Activated B cell treated with CpG ODN at 0.5 μM for 24 hours (primary cell): ENCODE measurements at places on chromosomes 1 and 21.

- DNase-seq = no peak
These were observed 41.7 kb downstream of the SFPQ start for GRCh38 chr1:35151220-35151619.

DNA sequence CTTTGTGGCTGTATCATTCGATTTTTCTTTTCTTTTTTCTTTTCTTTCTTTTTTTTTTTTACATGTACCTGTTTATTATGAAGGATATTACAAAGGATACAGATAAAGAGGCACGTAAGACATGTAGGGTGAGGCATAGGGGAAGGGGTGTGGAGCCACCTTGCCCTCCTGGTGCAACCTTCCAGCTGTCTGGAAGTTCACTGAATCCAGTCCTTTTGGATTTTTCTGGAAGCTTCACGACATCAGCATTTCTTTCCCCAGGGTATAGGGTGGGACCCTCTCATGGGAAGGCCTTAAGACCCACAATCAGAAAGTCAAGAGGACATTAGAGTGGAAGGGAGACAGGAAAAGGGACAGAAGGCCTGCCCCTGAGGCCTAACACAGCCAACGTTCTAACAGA, 30.1 kb upstream of the TGFBR3 start:
- DNase-seq = no peak

DNA sequence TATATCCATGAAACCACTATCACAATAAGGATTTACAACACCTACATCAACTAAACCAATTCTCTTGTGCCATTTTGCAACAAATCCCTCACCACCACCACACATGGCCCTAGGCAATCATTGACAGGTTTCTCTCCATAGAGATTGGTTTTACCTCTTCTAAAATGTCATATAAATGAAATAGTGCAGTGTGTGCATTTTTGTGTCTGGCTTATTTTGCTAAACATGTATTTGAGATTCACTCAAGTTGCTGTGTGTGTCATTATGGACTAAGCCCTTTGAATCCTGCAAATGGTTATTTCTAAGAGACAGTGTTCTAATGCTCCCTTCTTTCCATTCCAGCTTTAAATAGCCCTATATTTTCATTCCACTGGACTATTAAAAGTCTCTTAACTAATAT, 179.7 kb upstream of the LRRC7 start:
- DNase-seq = no peak

GRCh38 chr1:210736713-210737112, 397.2 kb downstream of the KCNH1 start:
- no peak for DNase-seq

- DNase-seq = no peak
These were observed 53.4 kb downstream of the TBX15 start for GRCh38 chr1:118934706-118935105.

- DNase-seq = no peak
These were observed 36.5 kb upstream of the USH2A start for GRCh38 chr1:216459651-216460207.

GRCh38 chr21:40901691-40902090, 54.7 kb upstream of the DSCAM start:
- DNase-seq = no peak

DNA sequence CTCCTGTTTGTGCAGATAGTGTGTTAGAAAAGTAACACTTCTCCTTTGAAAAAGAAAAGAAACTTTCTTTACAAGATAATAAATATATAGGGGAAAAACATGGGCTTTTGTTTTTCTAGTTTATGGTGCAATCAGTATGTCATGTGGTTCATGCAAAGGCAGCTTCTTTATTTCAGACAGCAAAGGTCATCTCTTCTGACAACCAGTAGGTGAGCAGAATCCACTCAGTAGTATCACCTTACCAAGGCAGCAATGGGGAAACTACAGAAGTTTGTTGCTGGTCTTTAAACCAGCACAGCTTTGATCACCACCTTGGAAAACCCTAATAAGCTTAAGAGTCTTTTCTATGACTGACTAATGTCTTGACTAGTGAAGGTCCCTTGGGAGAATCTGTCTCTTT, 13.0 kb upstream of the SAMSN1 start:
- DNase-seq = no peak

- no peak for DNase-seq
These were observed 481 bp upstream of the SLAMF1 start for GRCh38 chr1:160647329-160647720.

GRCh38 chr21:26443291-26443690, 129.8 kb downstream of the CYYR1 start:
- DNase-seq = no peak

- DNase-seq = no peak
These were observed 102.6 kb upstream of the PPP2R5A start for GRCh38 chr1:212182579-212182978.

DNA sequence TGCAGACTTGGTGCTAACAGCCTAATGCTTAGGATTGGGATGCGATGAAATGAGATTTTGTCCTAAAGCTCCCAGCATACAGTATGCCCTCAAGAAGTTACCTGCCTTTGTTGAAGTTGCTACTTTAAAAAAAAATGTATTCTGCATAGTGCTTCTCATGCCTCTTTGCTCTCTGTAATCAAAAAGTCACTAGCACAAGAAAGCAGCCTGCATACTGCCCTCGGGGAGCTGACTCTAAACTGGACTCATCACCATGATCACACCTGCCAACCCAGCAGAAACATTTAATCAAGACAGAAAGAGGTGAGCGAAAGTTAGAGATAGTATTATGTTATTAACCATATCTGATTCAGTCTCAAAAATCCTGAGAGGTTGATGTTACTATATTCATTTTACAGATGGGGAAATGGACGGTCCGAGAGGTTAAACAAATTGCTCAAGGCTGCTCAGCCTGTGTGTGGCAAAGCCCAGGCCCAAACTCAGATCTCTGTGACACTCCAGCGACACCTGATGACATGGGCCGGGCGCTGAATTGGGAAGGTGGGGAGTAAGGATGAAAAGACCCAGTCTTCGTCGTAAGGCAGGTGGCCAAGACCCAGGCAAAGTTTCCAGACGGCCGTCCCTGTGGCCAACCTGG, 1.1 kb downstream of the BATF3 start:
- no peak for DNase-seq

GRCh38 chr1:37509181-37509580, 5.4 kb downstream of the MEAF6 start:
- no peak for DNase-seq

GRCh38 chr1:236455243-236455642, 61.2 kb downstream of the EDARADD start:
- no peak for DNase-seq

- no peak for DNase-seq
These were observed 107.2 kb downstream of the C1orf21 start for GRCh38 chr1:184493987-184494388.

DNA sequence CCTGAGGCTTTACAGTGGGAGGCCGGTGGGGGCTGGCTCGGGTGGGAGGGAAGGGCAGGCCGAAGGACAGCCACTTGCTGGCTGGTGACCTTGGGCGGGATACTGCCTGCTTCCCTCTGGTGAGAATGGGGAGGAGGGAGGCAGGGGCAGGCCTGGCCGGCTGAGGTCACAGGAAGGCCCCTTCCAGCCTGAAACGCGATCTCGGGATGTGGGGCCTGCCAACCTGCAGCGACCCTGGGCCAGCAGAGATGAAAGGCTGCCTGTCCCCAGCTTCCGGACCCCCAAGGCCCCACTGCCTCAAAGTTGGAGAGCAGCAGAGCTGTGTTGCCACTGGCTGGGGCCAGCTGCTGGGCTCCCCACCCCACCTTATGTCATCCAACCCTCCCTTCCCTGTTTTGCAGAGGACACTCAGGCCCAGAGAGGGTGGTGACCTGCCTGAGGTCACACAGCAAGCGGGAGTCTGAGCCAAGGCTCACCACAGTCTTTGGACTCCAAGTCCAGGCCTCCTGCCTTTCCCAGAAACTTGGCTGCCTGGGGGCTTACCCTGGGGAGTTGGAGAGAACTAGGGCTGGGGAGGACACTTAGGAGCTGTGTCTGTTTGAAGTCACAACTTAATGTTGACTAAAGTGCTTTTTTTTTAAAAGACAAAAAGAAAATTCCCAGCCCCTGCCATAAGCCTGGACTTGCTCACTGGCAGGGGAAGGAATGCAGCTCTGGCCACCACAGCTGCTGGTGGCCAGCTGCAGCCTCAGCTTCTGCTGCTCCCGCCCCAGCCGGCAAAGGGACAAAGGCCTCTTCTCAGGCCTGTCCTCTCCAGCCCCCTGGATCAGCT, 14.8 kb upstream of the WASF2 start:
- no peak for DNase-seq

DNA sequence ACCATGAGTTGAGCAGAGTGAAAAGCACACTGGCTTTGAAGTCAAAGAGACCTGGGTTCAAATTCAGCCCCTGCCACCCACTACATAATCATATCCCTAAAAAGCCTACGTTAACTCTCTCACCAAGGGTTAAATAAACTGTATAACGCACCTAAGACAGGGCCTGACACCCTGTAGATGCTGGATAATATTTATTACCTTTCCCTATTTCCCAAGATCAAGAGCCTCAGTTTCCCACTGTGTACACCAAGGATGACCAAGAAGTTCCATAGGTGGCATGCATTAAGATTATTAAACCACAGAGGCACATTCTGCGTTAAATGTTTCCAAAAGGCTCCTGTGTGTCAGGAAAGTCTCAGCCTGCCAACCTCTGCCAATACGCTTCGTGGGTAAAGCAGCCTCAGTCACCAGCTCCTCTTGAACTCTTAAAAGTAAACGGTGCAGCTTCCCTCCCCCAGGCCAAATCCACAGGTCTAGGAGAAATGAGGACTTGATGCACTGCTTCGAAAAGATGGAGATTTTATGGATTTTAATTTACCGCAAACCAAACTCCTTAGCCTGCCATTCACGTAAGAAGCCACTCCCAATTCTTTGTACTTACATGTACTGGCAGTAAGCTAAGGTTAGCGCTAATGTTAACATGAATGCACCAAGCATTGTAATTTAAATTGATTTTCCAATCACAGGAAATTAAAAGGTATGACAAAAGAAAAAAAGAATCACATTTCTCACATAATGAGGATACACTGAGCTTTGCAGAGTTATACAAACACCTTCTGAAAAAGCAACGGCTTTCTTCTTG, 2.6 kb downstream of the USP24 start:
- DNase-seq = no peak

- no peak for DNase-seq
These were observed 26.4 kb upstream of the RUNX1 start for GRCh38 chr21:35075546-35075945.

DNA sequence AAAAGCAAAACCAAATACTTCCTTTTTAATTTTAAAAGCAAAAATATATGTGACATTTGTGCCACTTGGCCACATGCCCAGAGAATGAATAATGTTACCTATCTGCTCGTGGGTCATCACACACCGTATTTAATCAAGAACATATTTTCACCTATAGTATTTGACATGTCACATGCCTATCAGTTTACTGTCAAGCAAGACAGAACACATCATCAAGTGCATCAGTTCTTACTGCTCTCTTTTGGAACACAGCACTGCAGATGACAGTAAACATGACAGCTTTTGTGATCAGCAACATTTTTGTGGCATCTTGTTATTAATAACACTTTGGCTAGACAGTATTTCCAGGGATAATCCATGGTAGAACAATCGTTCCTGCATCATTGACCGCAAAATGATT, 134.4 kb downstream of the LRRC7 start:
- no peak for DNase-seq

DNA sequence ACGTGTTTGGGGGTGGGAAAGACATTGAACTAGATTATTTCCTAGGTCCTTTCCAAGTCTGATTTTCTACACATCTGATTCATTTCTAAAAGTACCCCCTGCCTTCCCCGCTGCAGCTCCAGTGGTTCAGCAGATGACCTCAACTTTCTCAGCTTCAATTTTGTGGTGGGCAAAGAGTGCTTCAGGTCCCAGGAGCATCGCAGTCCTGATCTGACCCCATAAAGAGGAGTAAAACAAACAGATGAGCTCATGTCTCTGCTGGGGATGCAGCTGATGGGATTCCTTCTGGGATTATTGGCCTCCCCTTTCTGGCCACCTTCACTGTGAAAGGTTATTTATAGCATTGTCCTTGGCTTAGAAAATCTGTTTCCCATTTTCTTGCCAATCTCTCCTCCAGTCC, 337.0 kb upstream of the PLXNA2 start:
- no peak for DNase-seq

DNA sequence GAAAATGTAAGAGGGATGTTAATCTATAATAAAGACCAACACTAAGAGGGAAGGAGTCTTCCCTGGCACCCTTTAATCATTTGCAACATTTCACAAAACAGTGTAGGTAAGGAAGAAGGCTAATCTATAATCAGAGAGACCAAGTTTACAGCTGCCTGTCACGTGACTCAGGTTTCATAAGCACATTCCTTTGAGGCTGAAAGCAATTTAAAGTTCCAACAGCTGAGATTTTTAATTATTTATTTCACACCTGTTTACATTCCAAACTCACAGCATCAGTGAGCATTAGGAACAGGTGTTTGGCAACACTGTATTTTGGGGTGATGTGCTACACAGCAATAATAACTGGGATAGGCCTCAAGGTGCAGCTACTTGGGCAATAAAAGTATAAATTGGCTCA, 75.7 kb upstream of the PGBD5 start:
- DNase-seq = no peak

DNA sequence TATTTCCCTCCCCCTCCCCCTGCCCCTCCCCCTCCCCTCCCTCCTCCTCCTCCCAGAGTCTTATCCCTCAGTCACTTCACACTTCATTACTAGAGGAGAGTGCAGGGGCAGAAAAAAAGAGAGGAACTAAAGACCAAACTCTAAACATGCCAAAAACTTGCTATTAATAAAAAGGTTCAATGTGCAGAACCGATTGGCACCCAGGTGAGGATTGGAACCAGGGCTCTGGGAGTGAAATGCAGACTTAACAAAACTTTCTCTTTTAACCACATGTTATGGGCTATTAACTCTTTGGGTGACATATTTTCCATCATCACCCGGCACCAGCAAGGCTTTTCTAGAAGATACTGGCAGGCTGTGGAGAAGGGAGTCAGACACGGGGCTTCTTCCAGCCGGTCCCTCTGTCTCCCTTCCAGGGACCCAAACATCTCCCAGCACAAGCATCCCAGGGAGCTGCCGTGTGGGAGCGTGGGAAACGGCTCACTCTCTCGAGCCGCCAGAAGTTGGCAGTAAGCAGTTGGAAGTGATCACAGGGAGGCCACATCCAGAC, 13.6 kb downstream of the NID1 start:
- no peak for DNase-seq
